ENCODE measurements at places on chromosomes 11 and 22. TPM values are rescaled to one million over a fixed set of nuclear protein-coding genes. Genes with fewer than 3 reads are reported as not detected.

KCTD17 gene
- total RNA-seq = 24.3 TPM

ANKK1 gene
- total RNA-seq = 0.17 TPM

PPP1R14B gene
- 93.2 TPM for total RNA-seq

MPZL3 gene
- 0.26 TPM for total RNA-seq

SYT8 gene
- total RNA-seq = not detected

DBX1 gene
- not detected for total RNA-seq

MMP1 gene
- 3.1 TPM for total RNA-seq

IL18BP gene
- total RNA-seq = 1.3 TPM

KRTAP5-2 gene
- not detected for total RNA-seq

FERMT3 gene
- 2.0 TPM for total RNA-seq

GGTLC2 gene
- total RNA-seq = not detected

RHOG gene
- 7.2 TPM for total RNA-seq

CHRNA10 gene
- 0.43 TPM for total RNA-seq

TST gene
- 16.4 TPM for total RNA-seq

SCUBE2 gene
- 0.79 TPM for total RNA-seq

SPA17 gene
- total RNA-seq = 11.7 TPM

CRYAB gene
- 11.9 TPM for total RNA-seq

BTG4 gene
- not detected for total RNA-seq

CCDC73 gene
- under 0.01 TPM for total RNA-seq

CNIH2 gene
- total RNA-seq = 0.17 TPM

SLC22A25 gene
- total RNA-seq = not detected

UBQLNL gene
- 0.17 TPM for total RNA-seq

FZD4 gene
- 33.6 TPM for total RNA-seq

RIMBP3C gene
- 0.47 TPM for total RNA-seq

FOSL1 gene
- 3.9 TPM for total RNA-seq

GVQW3 gene
- 1.0 TPM for total RNA-seq

HPX gene
- 0.77 TPM for total RNA-seq

VPS26B gene
- total RNA-seq = 33.9 TPM

CCDC87 gene
- total RNA-seq = 0.32 TPM

KCNJ5 gene
- total RNA-seq = 0.17 TPM

MYBPC3 gene
- not detected for total RNA-seq

POLR2F gene
- total RNA-seq = 64.2 TPM

PATE4 gene
- not detected for total RNA-seq

TMEM191B gene
- total RNA-seq = not detected

DEFB131B gene
- total RNA-seq = not detected

HORMAD2 gene
- total RNA-seq = not detected

USH1C gene
- not detected for total RNA-seq

CBX7 gene
- total RNA-seq = 5.8 TPM

SPINDOC gene
- 6.8 TPM for total RNA-seq

SLC37A2 gene
- total RNA-seq = 1.6 TPM

ISX gene
- not detected for total RNA-seq

APOA5 gene
- total RNA-seq = not detected

NCAM1 gene
- total RNA-seq = not detected

CREB3L1 gene
- total RNA-seq = 19.2 TPM

ACR gene
- not detected for total RNA-seq

MS4A3 gene
- not detected for total RNA-seq

RTN4R gene
- 0.32 TPM for total RNA-seq

SYVN1 gene
- total RNA-seq = 9.5 TPM

OR4A16 gene
- not detected for total RNA-seq

PLXNB2 gene
- total RNA-seq = 127 TPM

ASPHD2 gene
- 1.2 TPM for total RNA-seq

APLP2 gene
- total RNA-seq = 720 TPM

GRIA4 gene
- total RNA-seq = under 0.01 TPM

GAS2L1 gene
- 5.0 TPM for total RNA-seq

HEPN1 gene
- total RNA-seq = not detected

TEX54 gene
- not detected for total RNA-seq

FLRT1 gene
- total RNA-seq = 0.09 TPM
